ENCODE measurements at places on chromosomes 1 and 21.

DNA sequence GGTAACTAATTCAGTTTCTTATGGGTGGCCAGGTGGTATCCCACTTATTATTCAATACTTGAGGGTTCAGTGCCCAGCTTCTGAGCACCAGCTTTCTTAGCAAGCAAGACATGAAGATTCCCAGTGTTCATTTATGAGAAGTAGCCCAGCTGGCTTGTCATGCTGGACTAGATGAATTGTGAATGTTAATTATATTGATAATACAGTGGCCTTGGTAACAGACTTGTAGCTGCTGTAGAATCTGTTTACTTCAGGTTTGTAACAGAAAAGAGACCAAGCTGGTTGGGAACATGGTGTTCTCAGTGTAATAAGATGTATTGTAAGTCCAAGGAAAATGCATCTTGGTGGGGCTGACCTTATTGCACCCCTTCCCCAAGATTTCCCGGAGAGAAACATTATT lies 10.1 kb downstream of the AHCYL1 start:
- DNase-seq = no peak

DNA sequence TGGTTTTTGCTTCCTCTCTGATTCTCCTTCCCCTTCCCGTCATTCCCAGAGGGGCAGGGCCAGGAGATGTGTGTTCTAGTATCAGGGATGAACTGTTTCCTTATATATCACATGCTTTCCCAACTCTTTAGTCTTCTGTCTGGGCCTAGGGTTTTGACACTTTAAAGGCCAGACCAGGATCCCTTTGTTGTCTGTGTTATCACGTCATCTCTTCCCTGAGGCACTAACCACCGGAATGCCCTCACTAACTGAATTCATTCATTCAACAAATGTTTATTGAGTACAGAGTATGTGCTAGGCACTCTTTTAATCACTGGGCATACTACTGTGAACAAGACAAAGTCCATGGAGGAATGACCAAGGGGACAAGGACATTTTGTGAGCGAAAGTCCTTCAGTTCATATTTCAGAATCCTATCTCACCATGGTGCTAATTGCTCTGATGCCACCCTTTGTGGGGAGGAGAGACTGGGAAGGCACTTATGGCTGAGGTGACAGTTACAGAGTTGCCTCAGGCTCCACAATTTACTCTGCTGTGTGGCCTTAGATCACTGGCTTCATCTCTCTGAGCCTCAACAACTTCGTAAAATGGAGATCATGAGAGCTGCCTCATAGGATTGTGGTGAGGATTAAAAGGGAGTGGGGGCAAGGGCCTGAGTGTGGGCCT lies 12.0 kb upstream of the ZNF362 start:
- DNase-seq = no peak

- DNase-seq = no peak
Measured at GRCh38 chr21:16022921-16023320, 293.1 kb downstream of the USP25 start.

GRCh38 chr1:193701759-193702158 lies 515.3 kb upstream of the B3GALT2 start:
- no peak for DNase-seq

DNA sequence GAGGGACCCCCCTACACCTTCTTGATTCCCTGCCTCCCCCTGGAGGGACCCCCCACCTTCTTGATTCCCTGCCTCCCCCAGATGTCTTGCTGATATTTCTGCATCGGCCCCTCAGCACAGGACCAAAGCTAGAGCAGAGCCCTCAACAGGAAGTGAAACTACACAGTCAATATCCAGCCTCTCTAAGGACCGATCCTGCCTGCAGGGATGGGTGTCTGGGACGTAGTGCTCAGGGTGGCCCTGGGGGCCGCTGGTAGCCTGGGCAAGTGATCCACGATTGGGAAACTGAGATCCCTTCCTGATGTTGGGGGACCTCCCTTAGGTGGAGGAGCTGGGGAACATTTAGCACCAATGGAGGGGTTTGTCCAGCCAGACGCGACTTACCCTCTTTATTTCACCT lies 3.9 kb upstream of the LEFTY2 start:
- no peak for DNase-seq

DNA sequence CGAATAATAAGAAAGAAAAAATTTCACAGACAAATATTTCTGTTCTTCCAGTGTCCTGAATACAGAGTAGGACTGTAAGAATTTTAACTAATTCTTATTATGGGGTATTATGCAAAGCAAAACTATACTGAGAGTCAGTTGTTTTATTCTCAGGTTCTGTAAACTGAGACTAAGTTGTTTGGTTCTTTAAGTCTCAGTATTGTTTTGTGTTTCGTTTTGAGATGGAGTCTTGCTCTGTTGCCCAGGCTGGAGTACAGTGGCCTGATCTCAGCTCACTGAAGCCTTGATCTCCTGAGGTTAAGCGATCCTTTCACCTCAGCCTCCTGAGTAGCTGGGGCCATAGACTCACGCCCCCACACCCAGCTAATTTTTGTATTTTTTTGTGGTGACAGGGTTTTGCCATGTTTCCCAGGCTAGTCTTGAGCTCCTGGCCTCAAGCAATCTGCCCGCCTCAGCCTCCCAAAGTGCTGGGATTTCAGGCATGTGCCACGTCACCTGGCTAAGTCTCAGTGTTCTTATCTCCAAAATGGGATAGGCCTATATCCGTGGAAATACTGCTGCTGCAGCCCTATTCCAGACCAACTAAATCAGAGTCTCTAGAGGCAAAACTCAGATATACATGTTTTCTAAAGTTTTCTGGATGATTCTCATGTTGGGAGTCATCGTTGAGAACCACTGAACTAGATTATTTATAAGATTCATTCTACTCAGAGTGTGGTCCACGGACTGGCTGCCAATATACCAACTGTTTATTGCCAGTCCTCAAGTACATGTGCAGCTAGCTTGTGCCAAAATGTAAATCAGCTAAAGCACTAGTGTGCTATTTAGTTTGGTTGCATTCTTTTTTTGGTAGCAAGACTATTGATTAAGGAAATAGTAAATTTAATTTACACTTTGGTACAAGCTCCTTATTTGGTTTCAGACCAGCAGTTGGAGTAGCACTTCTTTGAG lies 116.6 kb downstream of the HS2ST1 start:
- DNase-seq = no peak

DNA sequence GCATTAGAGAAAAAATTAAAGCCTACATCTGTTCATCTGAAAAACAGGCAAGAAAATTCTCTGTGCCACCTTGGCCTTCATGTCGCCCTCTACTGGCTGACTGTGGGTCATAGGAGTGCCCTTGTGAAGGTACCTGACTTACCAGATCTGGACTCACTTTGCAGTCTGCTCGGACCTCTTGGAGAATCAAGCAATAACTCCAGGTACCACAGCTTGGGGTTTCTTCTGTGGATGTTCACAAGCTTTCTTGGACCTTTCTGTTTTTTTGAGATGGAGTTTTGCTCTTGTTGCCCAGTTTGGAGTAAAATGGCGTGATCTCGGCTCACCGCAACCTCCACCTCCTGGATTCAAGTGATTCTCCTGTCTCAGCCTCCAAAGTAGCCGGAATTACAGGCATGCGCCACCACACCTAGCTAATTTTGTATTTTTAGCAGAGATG lies 2.4 kb upstream of the PRAMEF18 start:
- DNase-seq = no peak

- no peak for DNase-seq
Measured at GRCh38 chr1:233172201-233172600, 123.3 kb downstream of the PCNX2 start.

GRCh38 chr1:89863165-89863830 lies 42.5 kb downstream of the LRRC8D start:
- DNase-seq = no peak

GRCh38 chr1:24968941-24969585 lies 39.0 kb upstream of the RUNX3 start:
- no peak for DNase-seq

DNA sequence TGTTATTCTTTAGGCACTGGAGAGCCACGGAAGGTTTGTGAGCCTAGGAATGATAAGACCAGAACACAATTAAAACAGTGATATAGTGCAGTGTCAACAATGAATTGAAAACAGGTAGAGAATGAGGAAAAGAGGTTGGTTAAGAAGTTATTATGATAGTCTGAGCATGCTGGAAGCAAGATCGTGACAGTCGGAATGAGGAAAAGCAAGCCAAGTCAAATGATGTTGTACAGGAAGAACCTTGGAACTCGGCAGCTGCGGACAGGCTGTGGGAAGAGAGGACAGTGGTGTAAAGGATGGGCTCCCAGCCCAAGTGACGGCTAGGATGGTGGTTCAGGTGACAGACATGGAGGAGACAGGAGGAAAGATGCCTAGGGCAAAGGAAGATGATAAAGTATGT lies 25.6 kb downstream of the MTARC1 start:
- no peak for DNase-seq

DNA sequence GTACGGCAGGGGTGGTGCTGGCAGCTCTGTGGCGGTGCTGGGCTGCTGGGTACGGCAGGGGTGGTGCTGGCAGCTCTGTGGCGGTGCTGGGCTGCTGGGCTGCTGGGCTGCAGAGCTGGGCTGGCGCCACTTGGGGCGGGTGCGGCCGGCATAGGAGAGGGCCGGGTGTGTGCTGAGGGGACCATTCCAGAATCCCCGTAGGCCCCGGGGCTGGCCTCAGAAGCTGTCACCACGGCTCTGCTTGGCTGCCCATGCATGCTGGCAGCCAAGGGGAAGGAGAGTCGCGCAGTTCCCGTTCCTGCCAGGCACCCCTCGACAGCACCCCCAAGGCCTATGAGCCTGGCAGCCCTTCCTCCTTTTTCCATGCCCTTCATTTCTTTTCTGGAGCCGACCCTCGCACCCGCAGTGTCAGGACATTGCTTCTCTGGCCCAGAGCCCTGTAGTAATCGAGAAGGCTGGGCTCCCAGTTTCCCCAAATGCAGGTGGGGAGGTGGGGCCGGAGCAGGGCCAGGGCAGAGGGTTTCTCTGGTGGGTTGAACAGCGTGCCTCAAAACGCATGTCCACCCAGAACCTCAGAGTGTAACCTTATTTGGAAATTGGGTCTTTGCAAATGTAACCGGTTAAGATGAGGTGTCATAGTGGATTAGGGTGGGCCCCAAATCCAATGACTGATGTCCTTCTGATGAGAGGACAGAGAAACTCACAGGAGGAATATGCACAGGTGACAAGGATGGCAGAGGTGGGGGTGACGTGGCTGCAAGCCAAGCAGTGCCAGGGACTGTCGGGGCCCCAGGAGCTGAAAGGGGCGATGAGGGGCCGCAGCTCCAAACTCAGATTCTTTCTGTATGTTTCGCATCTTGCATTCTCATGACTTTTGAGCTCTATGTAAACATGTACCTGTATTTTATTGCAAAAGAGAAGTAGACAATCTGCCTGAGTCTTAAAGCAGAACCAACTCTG lies 71.0 kb upstream of the ACTRT2 start:
- DNase-seq = no peak

- DNase-seq = no peak
Measured at GRCh38 chr1:38006008-38006828, 904 bp upstream of the FHL3 start.

GRCh38 chr21:33042812-33043211 lies 17.1 kb downstream of the OLIG2 start:
- no peak for DNase-seq

DNA sequence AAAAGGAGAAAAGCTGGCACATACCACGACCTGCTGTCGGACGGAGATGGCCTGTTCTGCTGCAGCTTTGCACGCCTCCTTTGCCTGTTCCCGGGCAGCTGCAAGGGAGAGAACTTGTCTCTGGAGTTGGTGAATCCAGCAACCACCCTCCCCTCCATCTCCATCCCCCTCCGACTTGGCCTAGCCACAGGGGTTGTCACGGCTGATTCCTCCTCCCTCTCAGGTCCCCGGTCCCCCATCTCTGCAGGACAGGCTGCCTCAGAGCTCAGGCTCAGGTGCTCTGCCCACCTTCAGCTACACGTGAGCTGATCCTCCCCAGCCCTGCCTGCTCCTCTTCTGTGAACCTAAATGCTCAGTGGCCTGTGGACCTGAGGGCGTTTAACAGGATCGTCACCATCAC lies 11.1 kb upstream of the SRM start:
- DNase-seq = no peak

DNA sequence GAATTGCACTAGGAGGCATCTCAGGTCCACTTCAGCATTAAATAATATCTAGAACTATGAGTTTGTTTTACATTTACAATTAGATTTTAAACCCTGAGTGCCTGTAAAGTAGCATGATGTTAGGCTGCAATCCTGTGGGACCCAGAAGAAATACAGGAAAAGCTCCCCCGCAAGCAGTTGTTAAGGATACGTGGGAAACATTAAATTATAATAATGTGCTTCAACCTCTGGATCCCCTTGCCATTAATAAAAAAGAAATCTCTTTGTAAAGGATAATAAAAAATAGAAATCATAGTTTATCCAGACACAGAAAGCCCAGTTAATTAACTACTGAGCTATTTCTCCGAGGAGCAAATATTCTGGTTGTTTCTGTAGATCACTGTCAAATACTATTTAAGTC lies 106.0 kb downstream of the PCNX2 start:
- no peak for DNase-seq
